Activated CD4-positive, alpha-beta memory T cell treated with anti-CD3 and anti-CD28 coated beads for 36 hours (primary cell): ENCODE measurements at places on chromosomes 12 and 14.

GRCh38 chr12:49662998-49663843 is 39.9 kb downstream of the PRPF40B start:
- peak; percentile 86 for DNase-seq

DNA sequence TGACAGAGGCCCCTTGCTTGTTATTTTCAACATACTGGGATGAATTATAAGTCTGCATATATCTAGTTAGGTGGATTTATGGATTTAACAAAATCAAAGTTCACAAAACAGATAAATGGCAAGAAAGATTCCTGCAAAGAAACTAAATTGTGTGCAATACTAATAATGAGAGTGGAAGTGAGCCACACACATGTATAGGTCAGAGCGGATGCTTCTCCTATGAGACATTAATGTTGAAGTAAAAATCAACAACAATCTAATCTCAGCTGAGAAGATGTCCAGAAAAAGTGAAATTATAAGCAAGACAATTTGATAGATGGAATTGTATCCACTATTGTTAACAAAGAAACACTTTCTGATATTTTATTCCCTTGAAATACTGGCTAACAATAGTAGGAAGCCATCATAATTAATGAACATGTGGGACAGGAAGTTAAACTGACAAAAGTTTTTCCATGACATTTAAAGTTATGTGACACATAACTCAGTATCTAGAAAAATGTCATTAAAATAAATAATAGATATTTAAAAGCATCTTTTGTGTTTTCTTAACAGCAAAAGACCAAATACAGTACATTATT is 39.7 kb downstream of the RAD51B start:
- DNase-seq, result no peak

GRCh38 chr12:109962398-109962797 is 33.8 kb downstream of the GIT2 start:
- peak; percentile 28 for DNase-seq

GRCh38 chr12:124002654-124003053 is 29.6 kb downstream of the ZNF664 start:
- no peak for DNase-seq

DNA sequence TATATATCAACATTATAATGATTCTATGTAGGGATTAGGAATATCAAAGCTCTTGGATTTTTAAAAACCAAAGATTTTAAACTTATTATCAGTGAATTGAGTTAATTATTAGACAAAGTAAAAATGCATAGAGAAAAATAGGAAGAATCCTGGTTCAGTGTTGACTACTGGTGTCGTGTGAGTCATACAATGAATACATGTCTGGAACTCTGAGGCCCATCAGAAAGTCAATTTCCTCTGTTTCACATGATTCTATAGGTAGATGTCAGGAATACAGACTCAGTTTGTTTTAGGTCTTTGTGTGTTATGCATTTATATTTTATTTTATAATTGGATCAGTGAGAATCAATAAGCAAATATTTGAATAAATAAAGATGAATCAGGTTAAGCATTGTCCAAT is 84.5 kb upstream of the RTL1 start:
- no peak for DNase-seq

DNA sequence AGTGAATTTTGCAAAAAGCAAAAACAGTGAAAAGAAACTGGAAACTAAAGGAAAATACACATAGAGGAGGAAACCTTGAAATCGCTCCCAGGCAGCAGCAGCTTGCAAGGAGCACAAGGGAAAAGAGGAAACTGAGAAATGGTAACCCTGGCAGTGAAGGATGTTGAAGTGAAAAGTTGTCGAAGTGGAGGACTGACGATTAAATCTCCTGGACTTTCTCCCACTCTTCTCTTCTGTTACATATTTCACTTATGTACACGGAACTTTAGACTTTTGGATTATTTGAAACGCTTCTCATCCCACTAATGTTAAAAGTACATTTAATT is 388.8 kb upstream of the USP15 start:
- no peak for DNase-seq

GRCh38 chr12:53225635-53226424 is 6.2 kb downstream of the RARG start:
- DNase-seq, result no peak

DNA sequence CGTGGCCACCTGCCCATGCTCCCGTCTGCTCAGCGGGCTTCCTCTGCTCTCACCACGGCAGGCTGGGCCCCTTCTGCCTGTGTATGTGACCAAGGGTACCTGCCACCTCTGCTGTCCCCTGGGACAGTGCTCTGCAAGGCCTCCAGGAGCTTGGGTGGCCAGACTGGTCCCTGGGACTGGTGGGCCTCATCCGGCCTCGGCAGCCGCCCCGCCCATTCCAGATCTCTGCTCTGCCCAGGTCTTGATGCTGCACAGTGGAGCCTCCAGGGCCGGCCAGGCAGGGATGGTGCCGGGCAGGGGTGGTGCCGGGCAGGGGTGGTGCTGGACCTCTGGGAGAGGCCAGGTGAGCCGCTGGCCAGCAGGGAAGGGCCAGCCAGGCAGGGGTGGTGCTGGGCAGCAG is 9.0 kb downstream of the FBRSL1 start:
- no peak for DNase-seq

DNA sequence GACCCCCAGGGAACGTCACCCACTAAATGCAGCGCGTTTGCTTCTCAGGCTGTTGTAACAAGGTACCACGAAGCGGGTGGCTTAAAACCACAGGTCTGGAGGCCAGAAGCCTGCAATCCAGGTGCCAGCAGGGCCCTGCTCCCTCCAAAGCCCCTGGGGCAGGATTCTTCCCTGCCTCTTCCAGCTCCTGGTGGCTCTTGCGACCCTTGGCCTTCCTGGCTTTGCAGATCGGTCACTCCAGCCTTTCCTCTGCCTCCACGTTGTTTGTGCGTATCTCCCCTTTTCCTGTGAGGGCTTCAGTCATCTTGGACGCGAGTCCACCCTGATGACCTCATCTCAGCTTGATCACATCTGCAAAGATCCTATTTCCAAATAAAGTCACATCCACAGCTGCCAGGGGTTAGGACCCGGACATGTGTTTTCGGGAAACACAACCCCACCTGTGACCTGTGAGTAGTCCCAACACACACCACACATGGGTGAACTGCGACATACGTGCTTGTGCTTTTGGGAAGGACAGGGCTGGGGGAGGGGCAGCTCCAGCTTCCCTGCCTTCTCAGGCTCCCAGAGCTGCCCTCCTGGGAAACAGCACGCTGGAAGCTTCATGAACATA is 114.5 kb upstream of the NCOR2 start:
- DNase-seq, result no peak

DNA sequence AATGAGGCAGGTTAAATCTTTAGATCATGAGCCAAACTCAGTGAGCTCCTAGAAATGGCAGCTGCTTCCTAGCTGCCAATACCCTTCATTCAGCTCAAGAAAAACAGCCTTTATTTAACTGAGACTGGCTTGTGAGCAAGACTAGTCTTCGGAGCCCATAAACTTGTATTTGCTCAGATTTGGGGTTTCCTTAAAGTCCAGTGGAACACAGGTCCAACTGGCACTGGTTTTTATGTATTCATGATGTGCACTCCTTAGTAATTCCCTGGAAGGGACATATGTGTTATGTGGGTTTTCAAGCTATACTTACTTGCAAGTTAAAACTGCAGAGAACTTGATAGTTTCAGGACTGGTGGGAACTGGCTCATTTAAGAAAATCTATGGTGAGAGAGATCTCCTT is 380.1 kb upstream of the TMEM132C start:
- no peak for DNase-seq

DNA sequence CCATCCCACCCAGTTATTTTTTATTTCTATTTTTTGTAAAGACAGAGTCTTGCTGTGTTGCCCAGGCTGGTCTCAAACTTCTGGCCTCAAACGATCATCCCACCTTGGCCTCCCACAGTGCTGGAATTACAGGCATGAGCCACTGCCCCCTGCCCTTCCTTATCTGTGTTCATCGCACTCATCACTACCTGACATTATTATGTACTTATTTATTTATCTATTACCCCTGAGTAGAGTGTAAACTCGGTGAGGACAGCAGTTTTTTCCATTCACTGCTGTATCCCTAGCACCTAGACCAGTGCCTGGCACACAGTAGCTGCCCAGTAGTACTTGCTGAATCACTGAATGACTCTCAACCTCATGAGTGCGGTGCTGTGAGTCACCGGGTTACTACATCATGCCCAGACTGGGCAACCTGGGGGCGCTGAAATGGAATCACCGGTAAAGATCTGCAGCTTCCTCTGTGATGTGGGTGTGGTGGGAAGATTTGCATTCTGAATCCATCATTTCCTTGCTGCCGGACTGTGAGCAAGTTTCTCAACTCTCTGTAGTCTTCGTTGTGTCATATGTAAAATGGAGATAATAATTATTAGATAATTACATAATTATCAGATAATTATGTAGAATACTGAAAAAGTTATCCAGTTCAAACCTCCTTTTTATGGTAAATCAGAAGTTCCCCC is 81.9 kb upstream of the USP44 start:
- DNase-seq, result peak; percentile 34

- DNase-seq, result no peak
Measured at GRCh38 chr14:52790011-52790755, 1.2 kb downstream of the GNPNAT1 start.

DNA sequence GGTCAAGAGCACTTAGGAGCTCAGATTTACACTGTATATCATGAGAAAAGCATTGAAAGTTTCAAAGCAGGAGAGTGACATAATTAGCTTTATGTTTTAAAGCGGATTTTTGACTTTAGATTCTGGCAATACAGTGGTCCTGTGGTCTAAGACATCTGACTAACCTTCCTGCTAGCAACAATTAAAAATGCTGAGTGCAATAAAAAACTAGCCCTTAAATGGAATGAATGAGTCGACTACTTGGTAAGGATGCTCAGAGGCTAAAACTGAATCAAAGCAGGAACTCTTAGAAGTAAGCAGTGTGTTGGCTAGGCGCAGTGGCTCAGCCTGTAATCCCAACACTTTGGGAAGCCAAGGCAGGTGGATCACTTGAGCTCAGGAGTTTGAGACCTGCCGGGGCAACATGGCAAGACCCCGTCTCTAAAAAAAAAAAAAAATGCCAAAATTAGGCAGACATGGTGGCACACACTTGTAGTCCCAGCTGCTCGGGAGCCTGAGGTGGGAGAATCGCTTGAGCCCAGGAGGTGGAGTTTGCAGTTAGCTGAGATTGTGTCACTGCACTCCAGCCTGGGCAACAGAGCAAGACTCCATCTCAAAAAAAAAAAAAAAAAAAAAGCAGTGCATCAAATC is 18.9 kb downstream of the BICD1 start:
- no peak for DNase-seq

DNA sequence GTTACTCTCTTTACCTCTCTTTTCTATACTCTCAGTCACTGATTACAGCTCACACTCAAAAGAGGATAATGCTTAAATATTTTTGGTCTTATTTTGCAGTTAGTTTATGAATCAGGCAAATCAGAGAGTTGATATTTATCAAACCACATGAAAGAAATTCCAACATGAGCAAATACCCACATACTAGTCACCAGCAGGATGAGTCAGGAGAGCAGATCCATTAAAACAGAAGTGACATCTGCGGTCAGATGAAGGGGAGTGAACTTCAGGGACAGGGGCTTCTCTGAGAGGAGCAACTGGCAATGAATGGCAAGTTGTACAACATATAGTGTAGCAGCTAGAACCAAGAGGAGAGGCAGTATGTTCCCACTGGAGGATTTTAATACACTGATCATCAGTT is 258.7 kb downstream of the SYT10 start:
- no peak for DNase-seq

- DNase-seq, result no peak
Measured at GRCh38 chr12:15852383-15852782, 29.8 kb upstream of the STRAP start.

DNA sequence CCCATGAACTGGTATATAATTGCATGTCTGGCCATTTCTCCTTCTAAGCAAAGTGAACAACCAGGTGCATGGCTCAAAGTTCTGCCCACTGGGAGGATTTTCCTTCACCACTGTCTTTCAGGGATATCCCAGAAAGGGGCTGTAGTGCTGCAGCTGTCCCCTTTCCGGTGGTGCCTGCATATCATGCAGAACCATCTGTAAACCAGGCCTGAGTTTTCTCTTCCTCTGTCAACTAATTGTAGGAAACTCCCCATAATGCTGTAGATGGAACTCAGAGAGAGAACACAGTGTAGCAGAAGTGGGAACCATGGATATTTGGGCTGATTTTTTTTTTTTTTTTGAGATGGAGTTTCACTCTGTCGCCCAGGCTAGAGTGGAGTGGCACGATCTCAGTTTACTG is 45.6 kb upstream of the CRY1 start:
- DNase-seq, result no peak

GRCh38 chr14:68948686-68949600 is 30.2 kb downstream of the ACTN1 start:
- DNase-seq, result no peak
